ENCODE measurements at places on chromosomes 2 and 18.

- no peak for DNase-seq
Measured at GRCh38 chr18:27135504-27136207, 49.5 kb downstream of the CHST9 start.

- DNase-seq = no peak
Measured at GRCh38 chr2:86383844-86384243, 46.4 kb upstream of the REEP1 start.

- no peak for DNase-seq
Measured at GRCh38 chr2:204628926-204629712, 83.8 kb downstream of the PARD3B start.

- no peak for DNase-seq
Measured at GRCh38 chr2:124112966-124113365, 87.9 kb downstream of the CNTNAP5 start.

- DNase-seq = no peak
Measured at GRCh38 chr2:109133746-109134145, 4.7 kb downstream of the SH3RF3 start.

DNA sequence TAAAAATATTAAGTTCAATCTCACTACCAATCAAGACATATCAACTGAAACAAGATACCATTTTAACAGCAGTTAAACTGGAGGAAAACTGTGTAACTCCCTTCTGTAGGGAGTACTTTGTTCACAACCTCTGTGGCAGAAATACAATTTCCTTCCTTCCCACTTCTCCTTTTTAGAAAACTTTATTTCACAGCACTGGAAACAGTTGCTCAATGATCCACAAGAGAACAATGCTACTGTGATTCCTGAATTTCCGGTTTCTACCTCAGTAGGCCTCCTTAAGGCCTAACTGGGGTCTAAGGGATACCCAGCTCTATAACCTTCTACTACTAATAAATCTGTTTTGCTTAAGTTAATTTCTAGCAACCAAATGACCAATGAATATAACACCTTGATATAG is 14.1 kb downstream of the TLK1 start:
- DNase-seq = no peak

- DNase-seq = no peak
Measured at GRCh38 chr18:74528478-74528877, 5.8 kb upstream of the CNDP1 start.

- no peak for DNase-seq
Measured at GRCh38 chr2:73947412-73948018, 20.8 kb downstream of the DGUOK start.

DNA sequence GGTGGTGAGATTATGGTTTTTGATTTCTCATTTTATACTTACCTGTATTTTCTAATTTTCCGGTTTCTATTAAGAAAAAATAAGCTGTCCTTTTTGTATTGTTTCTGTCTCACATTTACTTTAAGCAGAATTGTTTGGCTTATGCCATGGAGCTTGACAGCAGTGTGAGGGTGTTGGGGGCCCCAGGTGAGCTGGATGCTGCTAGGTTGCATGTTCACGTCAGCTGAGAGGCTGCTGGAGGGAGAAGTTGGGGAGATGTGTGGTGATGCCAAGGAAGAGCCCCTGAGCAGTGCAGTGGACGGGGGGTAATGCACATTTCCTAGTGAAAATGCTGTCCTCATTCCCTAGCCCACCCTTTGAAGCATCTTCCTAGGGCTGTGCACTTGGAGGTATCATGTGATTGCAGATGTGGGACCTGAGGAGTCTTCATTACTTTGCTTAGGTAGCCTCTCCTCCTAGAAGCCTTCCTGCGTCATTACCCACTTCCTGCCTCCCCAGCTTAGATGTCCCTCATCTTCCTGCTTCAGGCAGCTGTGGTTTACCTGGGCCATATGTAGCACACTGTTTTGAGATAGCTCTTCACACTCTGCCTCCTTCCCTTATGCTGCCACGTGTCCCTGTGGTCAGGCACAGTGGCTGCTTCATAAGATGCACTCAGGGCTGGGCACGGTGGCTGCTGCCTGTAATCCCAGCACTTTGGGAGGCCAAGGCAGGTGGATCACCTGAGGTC is 16.2 kb downstream of the ATG16L1 start:
- no peak for DNase-seq

- DNase-seq = no peak
Measured at GRCh38 chr18:55506074-55506473, 81.9 kb downstream of the TCF4 start.

GRCh38 chr2:240835528-240835927 is 15.5 kb upstream of the KIF1A start:
- no peak for DNase-seq

- peak; percentile 85 for DNase-seq
Measured at GRCh38 chr2:27428978-27429541, 629 bp downstream of the NRBP1 start.

DNA sequence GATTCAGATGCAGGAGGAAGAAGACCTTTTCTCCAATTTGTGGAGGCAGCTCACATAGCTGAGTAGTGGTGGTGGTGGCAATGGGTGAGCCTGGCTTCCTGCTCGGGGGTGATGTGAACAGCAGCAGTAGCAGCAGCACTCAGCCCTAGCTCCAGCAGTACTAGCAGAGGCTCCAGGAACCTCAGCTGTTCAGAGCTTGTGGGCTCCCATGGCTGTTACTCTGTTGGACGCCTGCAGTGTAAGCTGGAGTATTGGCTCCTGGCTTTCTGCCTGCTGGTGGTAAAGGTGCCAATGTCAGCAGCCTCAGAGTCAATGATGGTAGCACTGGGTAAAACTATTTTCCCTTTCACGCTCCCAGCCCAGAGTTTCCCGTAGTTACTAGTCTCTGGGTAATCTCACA is 3.1 kb upstream of the SEH1L start:
- no peak for DNase-seq

DNA sequence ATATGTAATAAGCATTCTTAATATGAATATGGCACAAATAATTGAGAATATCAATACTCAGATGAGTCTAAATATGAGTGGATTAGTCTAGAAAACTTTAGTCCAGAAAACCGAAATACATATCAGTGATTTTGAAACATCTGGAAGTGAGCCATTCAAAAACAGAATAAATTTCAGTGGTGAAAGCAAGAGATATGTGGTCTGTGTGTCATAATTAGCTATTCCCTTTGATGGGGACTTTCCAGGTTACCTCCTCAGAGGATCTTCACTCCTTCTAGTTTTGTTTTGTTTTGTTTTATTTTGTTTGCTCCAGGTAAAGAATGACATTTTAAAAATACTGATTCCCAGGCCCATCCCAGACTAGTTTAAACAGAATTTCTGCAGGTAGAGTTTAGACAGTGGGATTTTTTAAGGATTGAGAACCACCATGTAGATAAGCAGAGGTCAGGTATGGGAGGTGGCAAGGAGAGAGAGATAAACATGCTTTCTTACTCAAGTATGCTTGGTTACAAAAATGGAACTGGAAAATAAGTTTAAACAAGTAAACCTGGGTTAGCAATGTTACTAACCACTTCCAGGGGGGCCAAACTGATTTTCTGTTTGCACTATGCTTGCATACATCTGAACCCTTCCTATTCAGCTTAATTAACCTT is 70.7 kb downstream of the NABP1 start:
- DNase-seq = no peak

- no peak for DNase-seq
Measured at GRCh38 chr2:75162897-75163296, 36.4 kb downstream of the TACR1 start.

- DNase-seq = no peak
Measured at GRCh38 chr2:26932974-26933373, 37.5 kb upstream of the MAPRE3 start.

- no peak for DNase-seq
Measured at GRCh38 chr2:174014699-174015070, 49.5 kb upstream of the SP3 start.

DNA sequence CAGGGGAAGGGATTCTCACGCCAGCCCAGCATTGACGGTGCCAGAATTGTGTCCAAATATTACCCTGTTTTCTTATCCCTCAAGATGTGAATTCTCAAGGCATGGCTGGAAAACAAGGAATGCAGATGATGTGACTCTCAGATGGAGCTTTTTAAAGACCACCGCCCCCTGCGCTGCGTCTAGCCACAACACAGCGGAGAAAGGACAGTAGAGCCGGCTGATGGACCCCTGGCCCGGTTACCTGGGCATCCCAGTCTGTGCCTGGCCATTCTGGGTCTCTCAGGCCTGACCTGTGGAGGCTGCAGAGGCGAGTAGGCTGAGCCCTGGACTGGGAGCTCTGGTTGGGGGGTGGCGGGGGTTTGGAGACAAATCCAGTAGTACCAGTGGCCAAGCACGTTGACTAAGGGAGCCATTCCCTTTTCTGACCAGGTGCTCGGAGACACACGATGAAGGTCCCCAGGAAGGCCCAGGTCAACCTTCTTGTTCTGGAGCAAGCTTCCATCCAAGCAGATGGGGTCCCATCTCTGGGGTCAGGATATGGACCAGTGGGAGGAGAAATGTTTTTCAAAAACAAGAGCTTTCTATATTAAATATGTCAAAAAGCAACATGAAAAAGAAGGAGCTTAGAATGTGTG is 5.3 kb downstream of the CAPN13 start:
- no peak for DNase-seq

GRCh38 chr2:154452906-154453493 is 245.5 kb upstream of the KCNJ3 start:
- no peak for DNase-seq

- no peak for DNase-seq
Measured at GRCh38 chr2:187851955-187852561, 297.8 kb upstream of the TFPI start.

GRCh38 chr2:180872255-180872654 is 108.2 kb upstream of the UBE2E3 start:
- DNase-seq = no peak

- no peak for DNase-seq
Measured at GRCh38 chr18:2917259-2918047, 70.6 kb downstream of the EMILIN2 start.

DNA sequence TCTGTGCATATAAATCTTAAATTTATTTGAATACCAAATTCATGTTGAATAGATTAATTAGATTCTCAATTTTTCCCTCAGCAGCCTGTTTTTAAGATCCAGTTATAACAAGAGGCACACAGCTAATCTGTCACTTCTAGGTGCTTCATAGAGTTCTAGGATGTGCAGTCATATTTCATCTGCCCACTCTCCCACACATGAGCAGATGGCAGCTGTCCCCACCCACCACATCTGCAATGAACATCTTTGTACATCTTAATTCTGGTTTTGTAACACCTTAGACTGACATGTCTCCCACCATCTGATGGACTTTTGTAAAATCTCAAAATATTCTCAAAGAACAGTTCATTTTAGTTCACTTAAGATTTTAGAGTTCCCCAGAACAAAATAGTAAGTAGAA is 250.8 kb upstream of the ST6GAL2 start:
- DNase-seq = no peak

- DNase-seq = no peak
Measured at GRCh38 chr2:134207589-134208209, 46.2 kb upstream of the MGAT5 start.

GRCh38 chr2:238464389-238464788 is 37.7 kb downstream of the ASB1 start:
- DNase-seq = no peak

DNA sequence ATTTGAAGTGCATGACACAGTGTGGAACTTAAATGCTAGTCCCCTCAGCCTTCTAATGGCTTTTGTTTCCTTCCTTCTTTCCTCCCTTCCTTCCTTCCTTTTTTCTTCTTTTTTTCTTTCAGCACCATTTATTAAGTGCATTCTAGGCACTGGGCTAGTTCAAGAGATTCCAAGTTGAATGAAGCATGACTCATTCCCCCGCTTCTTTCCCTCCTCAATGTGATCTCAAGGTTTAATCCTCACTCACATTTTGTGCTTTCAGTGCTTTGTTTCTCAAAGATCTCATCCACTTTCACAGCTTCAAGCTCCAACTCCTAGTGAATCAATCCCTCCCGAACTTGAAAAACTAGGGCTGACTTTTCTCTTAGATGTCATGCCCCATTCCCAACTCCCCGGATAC is 90.1 kb downstream of the LBH start:
- no peak for DNase-seq

DNA sequence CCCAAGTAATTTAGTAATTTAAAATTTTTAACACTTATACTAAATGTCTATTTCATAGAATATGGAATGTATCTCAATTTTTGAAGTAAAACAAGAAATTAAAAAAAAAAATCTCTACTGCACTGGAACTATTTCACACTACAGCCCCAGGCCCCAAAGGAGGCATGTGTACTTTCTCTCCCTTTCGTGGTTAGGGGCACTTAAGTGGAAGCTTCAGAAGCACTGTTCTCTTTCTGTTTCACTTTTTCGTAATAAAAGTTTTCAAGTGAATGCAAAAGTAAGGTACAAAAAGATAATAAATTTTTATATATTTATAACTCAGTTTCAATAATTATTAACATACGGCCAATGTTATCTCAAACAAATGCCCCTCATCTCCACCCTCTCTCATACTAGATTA is 123.8 kb upstream of the STON1 start:
- DNase-seq = no peak

GRCh38 chr2:239169311-239170048 is 231.3 kb downstream of the HDAC4 start:
- no peak for DNase-seq

DNA sequence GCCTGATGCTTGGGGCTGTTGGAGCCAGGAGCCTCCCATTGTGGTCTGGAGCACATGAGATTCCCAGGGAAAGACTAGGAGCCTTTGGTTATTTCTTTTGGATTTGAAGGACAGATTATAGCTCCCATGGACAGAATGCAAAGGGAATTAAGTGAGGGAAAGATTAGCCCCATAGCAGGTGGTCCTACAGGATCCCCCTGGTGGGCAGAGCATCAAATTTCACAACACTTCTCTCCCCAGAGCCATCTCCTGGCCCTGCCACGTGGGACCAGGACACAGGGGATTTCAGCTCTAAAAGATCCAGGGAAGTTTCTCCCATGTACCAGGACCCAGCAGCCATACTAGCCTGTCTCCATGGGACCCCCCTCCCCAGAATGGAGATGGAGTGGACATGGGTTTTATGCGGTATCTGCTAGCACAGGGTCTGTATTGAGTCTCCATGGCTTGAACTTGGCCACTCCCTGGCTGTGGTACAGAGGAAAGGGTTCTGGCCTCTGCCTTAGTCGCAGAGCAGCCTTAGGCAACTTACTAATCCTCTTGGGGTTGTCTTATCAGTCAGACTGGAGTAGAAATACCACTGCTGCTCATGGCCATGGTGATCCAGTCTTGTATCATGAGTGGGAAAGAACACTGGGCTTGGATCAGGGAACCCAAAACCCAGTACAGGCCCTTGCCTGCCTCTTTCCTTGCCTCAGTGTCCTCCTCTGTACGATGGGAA is 6.8 kb upstream of the PLB1 start:
- DNase-seq = no peak

DNA sequence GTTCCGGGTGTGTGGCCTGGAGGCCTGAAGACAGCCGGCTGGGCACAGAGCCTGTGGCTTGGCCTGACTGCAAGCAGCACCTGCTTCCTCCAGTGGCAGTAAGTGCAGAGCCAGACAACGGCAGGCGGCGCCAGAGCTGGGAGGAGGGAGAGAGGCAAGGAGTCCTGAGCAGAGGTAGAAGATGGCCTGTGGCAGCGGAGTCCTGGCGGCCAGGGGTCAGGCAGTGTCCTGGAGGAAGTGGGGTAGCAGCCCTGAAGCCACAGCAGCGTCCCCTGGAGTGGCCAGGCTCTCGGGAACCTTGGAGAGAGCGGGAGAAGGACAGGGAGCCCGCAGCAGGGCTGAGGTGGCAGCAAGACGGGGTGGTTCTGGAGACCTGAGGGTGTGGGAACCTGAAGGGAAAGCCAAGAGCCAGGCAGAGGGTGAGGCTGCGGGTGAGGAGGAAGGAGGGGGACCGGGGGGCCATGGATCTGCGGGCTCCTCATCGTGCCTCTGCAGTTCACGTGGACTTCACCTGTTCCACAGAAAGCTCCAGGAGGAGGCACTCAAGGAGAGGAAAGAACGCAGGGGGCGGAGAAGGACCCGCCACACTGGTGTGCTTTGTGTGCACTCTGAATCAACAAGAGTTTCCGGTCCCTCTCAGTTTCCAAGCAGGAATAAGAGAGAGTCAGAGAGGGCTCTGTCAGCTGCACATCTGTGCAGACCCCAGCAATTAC is 85.9 kb downstream of the USP40 start:
- no peak for DNase-seq
